Spleen (tissue), 13 donors: ENCODE measurements at places on chromosomes 4 and X. TPM values are rescaled to one million over a fixed set of nuclear protein-coding genes. Genes with fewer than 3 reads are reported as not detected.

GRCh38 chr4:749698-750666 is 44.4 kb downstream of the PCGF3 start:
- H3K4me1 ChIP-seq = no peaks in the 10 kb centered on the region
- no peak for DNase-seq
- no peak overlapping the region for H3K27ac ChIP-seq
- H3K27me3 ChIP-seq = no peaks in the 10 kb centered on the region

DNA sequence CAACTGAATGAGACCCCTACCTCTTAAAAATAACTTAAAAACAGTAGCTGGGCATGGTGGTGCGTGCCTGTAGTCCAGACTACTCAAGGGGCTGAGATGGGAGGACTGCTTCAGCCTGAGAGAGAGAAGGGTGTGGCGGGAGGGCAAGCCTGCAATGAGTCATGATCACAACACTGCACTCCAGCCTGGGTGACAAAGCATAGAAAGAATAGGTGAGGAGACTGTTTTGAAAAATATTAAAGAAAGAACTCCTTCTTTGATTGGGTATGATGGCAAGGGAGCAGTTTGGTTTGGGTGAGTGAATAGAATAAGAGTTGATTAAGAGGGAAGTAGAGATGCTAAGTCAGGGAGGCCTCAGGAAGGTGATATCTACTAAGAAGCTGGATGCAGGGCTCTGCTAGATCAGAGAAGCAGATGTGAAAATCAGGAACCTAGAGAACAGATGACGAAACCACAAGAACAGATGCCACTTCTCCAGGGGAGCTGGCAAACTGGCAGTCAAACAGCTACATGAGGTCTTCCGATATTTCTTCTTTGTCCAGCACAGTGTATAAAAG is 318.6 kb downstream of the OPHN1 start:
- no peaks in the 10 kb centered on the region for H3K36me3 ChIP-seq
- H3K27ac ChIP-seq = no peak overlapping the region
- no peak for DNase-seq
- no peaks in the 10 kb centered on the region for H3K4me1 ChIP-seq

DNA sequence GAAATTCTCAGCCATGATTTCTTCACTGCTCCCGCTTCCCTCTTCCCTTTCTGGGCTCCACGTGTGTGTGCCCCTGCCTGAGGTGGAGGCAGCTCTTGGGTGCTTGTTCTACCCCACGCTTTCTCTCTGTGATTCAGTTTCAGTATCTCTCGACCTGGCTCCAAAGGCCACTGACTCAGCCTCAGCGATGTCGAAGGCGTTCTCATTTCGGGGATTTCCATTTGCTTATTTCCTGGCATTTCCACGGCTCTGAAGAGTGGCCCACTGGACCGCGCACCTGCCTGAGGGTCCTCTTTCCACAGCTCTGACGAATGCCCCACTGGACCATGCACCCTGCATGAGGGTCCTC is 52.4 kb downstream of the GAK start:
- H3K27ac ChIP-seq = peak overlapping the region; percentile 9
- H3K4me3 ChIP-seq = no peak overlapping the region
- peaks cover 90% of the 10 kb centered on the region for H3K36me3 ChIP-seq
- H3K4me1 ChIP-seq = no peaks in the 10 kb centered on the region

DNA sequence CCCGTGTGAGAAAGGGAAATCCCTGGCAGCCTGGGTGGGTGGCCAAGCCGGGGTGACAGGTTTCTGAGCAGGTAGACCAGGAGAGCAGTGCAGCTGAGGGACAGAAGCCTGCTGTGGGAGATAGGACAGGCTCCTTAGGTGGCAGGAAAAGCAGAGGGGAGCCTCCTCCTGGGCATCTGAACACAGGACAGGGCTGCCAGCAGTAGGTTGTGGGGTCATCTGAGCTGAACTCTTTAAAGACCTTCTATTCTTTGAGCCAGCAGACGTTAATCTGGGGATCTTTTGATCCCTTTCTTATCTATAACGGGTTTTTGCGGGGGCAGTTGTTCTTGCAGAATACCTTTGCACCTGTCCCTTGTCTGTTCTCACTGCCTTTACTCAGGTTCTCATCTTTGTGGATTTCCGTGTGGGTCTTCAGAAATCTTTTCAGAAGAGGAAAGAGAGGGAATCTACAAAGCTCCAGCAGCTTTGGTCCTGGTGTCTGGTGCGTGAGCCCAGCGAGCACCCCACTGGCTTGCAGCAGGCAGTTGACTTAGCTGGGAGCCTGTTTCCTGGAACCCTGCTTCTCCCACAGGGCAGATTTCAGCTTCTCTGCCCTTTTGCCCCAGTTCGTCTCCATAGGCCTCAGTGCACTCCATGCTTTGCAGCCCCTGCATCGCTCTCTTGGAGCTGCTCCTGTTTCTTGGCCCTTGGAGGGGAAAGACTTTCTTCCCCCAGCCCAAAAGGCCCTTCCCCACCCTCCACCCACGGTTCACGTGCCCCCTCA is 35.8 kb upstream of the TADA2B start:
- H3K4me1 ChIP-seq = peaks cover 11% of the 10 kb centered on the region
- H3K27ac ChIP-seq = no peak overlapping the region
- H3K36me3 ChIP-seq = peaks cover 68% of the 10 kb centered on the region
- H3K27me3 ChIP-seq = no peaks in the 10 kb centered on the region
- peak; percentile 30 for DNase-seq

DNA sequence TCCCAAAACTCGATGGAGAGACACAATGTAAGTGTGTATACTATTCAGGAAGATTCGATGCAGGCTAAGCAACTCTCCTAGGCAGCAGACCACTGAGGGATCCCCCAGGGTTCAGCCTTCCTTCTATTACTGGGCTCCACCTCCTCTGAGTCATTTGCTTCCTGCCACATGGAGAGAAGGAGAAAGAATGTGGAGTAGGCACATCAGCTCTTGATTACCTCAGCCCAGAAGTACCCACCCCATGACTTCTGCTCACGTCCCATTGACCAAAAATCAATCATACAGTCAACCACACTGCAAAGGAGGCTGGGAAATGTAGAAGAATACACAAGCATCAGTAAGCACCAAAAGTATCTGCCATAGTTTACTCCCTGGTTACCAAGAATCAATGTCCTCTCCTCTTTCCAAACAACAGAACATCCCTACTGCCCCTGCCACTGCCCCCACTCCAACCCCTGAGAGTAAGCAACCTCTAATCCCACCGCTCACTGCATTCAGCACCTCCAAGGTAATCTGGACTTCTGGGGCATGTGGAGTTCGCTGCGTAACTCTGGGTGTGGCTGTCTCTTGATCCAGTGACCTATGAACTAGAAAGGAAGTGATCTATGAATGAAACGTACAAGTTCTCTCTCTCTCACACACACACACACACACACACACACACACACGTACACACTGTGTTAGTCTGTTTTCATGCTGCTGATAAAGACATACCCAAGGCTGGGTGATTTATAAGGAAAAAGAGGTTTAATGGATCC is 91.2 kb upstream of the C1QTNF7 start:
- H3K4me1 ChIP-seq = no peaks in the 10 kb centered on the region
- H3K27me3 ChIP-seq = no peaks in the 10 kb centered on the region
- H3K4me3 ChIP-seq = no peak overlapping the region
- H3K36me3 ChIP-seq = no peaks in the 10 kb centered on the region
- DNase-seq = no peak
- H3K27ac ChIP-seq = no peak overlapping the region

Gene ARX
- total RNA-seq = not detected

Gene SLC10A4
- not detected for total RNA-seq
